Brain pericyte (primary cell): ENCODE measurements at places on chromosomes 1 and 21.

GRCh38 chr1:3251807-3252428, 182.9 kb downstream of the PRDM16 start:
- no peak for DNase-seq

- DNase-seq = no peak
Observed at GRCh38 chr1:93729906-93730305, 48.3 kb upstream of the BCAR3 start.

DNA sequence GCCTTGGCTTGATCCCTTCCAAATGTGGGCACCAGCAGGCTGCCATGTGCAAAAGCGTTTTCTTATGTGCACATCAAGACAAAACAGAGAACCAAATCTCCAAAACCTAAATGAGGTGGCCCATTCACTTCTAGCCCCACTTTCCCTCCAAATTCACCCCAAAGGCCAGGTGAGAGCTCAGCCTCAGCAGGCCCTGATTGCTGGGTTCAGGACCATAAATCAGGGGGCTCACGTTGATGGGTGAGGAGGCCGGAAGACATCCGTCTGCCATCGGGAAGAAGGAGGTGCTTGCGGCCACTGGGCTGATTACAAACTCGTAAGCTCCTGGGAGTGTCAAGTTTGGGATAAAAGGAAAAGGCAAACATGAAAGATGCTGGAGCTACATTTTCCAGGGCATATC, 86.7 kb upstream of the CLDN14 start:
- no peak for DNase-seq

- DNase-seq = no peak
Observed at GRCh38 chr1:153698020-153698922, 19.8 kb downstream of the NPR1 start.
